Diencephalon (tissue), 1 donor: ENCODE measurements at places on chromosomes 5 and 9. TPM values are rescaled to one million over a fixed set of nuclear protein-coding genes. Genes with fewer than 3 reads are reported as not detected.

The HAPLN1 gene
- 15.9 TPM for total RNA-seq

The PCDHGA3 gene
- 7.2 TPM for total RNA-seq

The PCDHGC5 gene
- total RNA-seq, result 9.5 TPM

The LCN2 gene
- total RNA-seq, result not detected

The FOXI1 gene
- total RNA-seq, result not detected

The SLC1A3 gene
- total RNA-seq, result 418 TPM

The PCDHGA8 gene
- 6.9 TPM for total RNA-seq

The CTSL gene
- total RNA-seq, result 36.7 TPM

The PRELID1 gene
- total RNA-seq, result 48.2 TPM

The FAM221B gene
- total RNA-seq, result 0.23 TPM

The PPP2R2B gene
- 134 TPM for total RNA-seq

The MED22 gene
- 15.9 TPM for total RNA-seq

The BAAT gene
- total RNA-seq, result 0.23 TPM

The LAMC3 gene
- total RNA-seq, result 3.7 TPM

The LCN12 gene
- total RNA-seq, result 0.46 TPM

The NR5A1 gene
- 0.69 TPM for total RNA-seq

The IL9 gene
- not detected for total RNA-seq

The PTAR1 gene
- total RNA-seq, result 114 TPM

The IL5 gene
- total RNA-seq, result not detected

The KIF12 gene
- total RNA-seq, result 0.92 TPM

The PCDHA12 gene
- total RNA-seq, result 7.4 TPM

The CCNH gene
- total RNA-seq, result 103 TPM

The FBLL1 gene
- 53.7 TPM for total RNA-seq

The RHOBTB3 gene
- 250 TPM for total RNA-seq

The CKMT2 gene
- 4.2 TPM for total RNA-seq

The DOCK8 gene
- 4.2 TPM for total RNA-seq

The TMEM174 gene
- total RNA-seq, result not detected

The SLC6A3 gene
- total RNA-seq, result 12.5 TPM

The SPATA31D4 gene
- total RNA-seq, result not detected

The SLC46A2 gene
- not detected for total RNA-seq

The PIP5KL1 gene
- total RNA-seq, result 11.5 TPM

The AQP3 gene
- 0.23 TPM for total RNA-seq

The ALG2 gene
- total RNA-seq, result 23.3 TPM

The FAM78A gene
- 2.5 TPM for total RNA-seq

The FRMD3 gene
- 26.5 TPM for total RNA-seq

The FNIP1 gene
- total RNA-seq, result 47.7 TPM

The EXOSC3 gene
- total RNA-seq, result 58.1 TPM
